ENCODE measurements at places on chromosomes 6 and 20.

GRCh38 chr6:132763269-132763668, 5.6 kb upstream of the VNN2 start:
- no peaks in the 10 kb centered on the region for H3K27me3 ChIP-seq
- peaks cover 12% of the 10 kb centered on the region for H3K4me1 ChIP-seq
- H3K27ac ChIP-seq = no peak overlapping the region
- H3K4me3 ChIP-seq = no peak overlapping the region
- no peaks in the 10 kb centered on the region for H3K36me3 ChIP-seq

GRCh38 chr6:45430590-45431202, 53.0 kb upstream of the SUPT3H start:
- H3K36me3 ChIP-seq = no peaks in the 10 kb centered on the region
- peaks cover 4% of the 10 kb centered on the region for H3K27me3 ChIP-seq

- no peak overlapping the region for H3K4me3 ChIP-seq
- no peaks in the 10 kb centered on the region for H3K4me1 ChIP-seq
- no peaks in the 10 kb centered on the region for H3K27me3 ChIP-seq
Observed at GRCh38 chr6:79525272-79526100, 11.7 kb downstream of the LCA5 start.

- DNase-seq = no peak
- H3K4me3 ChIP-seq = no peak overlapping the region
Observed at GRCh38 chr20:19510611-19511010, 247.4 kb upstream of the RIN2 start.

DNA sequence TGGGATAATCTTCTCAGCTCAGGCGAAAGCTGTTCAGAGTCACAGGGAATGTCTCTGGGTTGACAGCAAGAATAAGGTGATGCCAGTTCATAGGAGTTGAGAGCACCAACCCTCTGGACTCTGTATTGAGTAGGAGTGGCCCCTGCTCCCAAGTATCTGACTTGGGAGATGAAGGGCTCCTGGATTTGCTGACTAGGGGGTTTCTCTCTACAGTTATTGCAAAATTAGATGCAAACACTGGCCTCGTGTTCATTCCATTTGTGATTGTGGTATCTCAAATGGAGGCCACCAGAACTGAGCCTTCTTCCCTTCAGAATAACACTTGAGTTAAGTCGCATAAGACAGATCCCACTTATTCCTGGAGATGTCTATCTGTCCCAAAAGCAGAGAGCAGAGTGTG, 135.7 kb downstream of the PDE7B start:
- no peaks in the 10 kb centered on the region for H3K27me3 ChIP-seq

- H3K27ac ChIP-seq = peak overlapping the region; percentile 53
- H3K4me3 ChIP-seq = peak overlapping the region; percentile 98
- H3K36me3 ChIP-seq = no peaks in the 10 kb centered on the region
- peaks cover 9% of the 10 kb centered on the region for H3K4me1 ChIP-seq
- no peak for DNase-seq
- H3K27me3 ChIP-seq = no peaks in the 10 kb centered on the region
Observed at GRCh38 chr6:35919085-35919826, 1.6 kb downstream of the SRPK1 start.

DNA sequence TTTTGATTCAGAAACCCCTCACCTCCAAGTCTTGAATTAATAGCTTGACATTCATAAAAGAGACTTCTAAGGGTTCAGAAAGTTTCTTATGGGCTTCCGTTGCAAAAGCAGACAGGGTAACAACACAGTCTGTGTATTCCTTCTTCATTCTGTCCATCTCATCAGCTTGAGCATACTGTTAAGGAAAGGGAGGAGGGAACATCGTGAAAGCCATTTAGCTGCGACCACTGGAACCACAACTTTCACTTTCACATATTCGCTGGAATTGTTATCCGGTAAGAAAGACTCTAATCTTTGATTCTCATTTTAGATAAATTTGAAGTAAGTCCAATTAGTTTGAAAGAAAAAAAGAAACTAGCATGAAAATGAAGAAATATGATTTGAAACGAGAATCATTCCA, 174.4 kb downstream of the SYNE1 start:
- H3K27me3 ChIP-seq = no peaks in the 10 kb centered on the region
- no peak for DNase-seq
- H3K27ac ChIP-seq = no peak overlapping the region
- H3K4me1 ChIP-seq = no peaks in the 10 kb centered on the region

- no peak overlapping the region for H3K27ac ChIP-seq
- no peaks in the 10 kb centered on the region for H3K36me3 ChIP-seq
- H3K4me1 ChIP-seq = no peaks in the 10 kb centered on the region
- DNase-seq = no peak
Observed at GRCh38 chr6:42190554-42191183, 4.1 kb downstream of the GUCA1B start.

DNA sequence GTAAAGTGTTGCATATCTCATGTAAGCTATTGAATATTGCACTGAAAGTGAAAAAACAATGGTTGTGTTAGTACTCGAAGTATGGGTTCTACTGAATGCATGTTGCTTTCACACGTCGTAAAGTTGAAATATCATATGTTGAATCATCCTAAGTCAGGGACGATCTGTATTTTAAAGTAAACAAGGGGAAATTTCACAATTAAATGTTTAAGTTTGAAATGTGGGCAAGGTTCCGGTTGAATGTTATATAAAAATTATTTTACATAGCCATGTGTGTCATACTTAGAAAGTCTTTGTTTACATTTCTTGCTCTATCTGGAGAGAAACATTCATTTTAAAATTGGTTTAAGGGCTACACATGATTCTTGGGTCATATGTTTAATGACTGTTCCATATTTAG, 76.8 kb downstream of the AKAP7 start:
- no peaks in the 10 kb centered on the region for H3K4me1 ChIP-seq
- DNase-seq = no peak
- H3K36me3 ChIP-seq = no peaks in the 10 kb centered on the region
- H3K27ac ChIP-seq = no peak overlapping the region
- no peak overlapping the region for H3K4me3 ChIP-seq

DNA sequence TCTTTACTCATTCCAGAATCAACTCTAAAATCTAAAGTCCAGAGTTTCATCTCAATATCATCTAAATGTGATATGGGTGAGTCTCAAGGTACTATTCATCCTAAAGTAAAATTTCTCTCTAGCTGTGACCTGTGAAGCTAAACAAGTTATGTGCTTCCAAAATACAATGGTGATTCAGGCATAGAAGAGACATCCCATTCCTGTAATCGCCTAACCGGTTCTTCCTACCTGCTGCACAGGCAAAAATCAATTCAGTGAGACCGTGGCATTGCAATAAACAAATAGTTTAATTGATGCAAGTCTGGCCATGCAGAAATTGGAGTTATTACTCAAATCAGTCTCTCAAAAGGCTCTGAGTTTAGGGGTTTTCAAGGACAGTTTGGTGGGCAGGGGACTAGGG, 232.8 kb downstream of the UBE3D start:
- H3K27ac ChIP-seq = no peak overlapping the region
- no peaks in the 10 kb centered on the region for H3K36me3 ChIP-seq
- H3K27me3 ChIP-seq = no peaks in the 10 kb centered on the region

- H3K36me3 ChIP-seq = peaks cover 2% of the 10 kb centered on the region
- no peak for DNase-seq
- no peak overlapping the region for H3K4me3 ChIP-seq
- H3K27ac ChIP-seq = no peak overlapping the region
- no peaks in the 10 kb centered on the region for H3K4me1 ChIP-seq
- H3K27me3 ChIP-seq = no peaks in the 10 kb centered on the region
Observed at GRCh38 chr6:125858427-125859320, 67.9 kb downstream of the NCOA7 start.

DNA sequence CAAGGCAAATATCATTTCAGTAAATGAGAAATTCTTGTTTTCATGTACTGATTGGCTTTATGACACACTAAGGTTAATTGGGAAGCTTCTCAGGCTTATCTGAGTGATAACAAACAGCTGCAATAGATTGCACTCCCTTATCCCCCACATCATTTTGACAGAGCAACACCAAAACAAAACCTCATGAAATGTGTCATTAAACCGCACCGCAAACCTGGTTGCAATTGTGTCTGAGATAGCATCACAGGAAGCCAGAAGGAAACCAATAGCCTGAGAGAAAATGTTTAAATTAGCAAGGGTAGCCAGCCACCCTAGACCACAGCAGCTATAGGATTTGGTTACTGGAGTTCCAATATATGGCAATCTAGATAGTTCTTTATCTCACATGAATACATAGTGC, 31.6 kb upstream of the LAMA4 start:
- H3K4me1 ChIP-seq = peaks cover 9% of the 10 kb centered on the region
- no peak for DNase-seq
- H3K36me3 ChIP-seq = no peaks in the 10 kb centered on the region
- H3K27me3 ChIP-seq = no peaks in the 10 kb centered on the region

GRCh38 chr6:33017694-33018353, 8.4 kb upstream of the HLA-DOA start:
- H3K27me3 ChIP-seq = no peaks in the 10 kb centered on the region
- H3K4me3 ChIP-seq = no peak overlapping the region
- H3K4me1 ChIP-seq = peaks cover 9% of the 10 kb centered on the region
- no peak overlapping the region for H3K27ac ChIP-seq
- H3K36me3 ChIP-seq = no peaks in the 10 kb centered on the region
- DNase-seq = no peak

- H3K36me3 ChIP-seq = no peaks in the 10 kb centered on the region
- H3K4me1 ChIP-seq = peaks cover 2% of the 10 kb centered on the region
- no peak overlapping the region for H3K27ac ChIP-seq
- no peaks in the 10 kb centered on the region for H3K27me3 ChIP-seq
- no peak for DNase-seq
Observed at GRCh38 chr20:31851240-31851955, 6.0 kb upstream of the FOXS1 start.

GRCh38 chr20:57398231-57398821, 7.1 kb downstream of the RBM38 start:
- no peaks in the 10 kb centered on the region for H3K27me3 ChIP-seq
- H3K4me1 ChIP-seq = peaks cover 36% of the 10 kb centered on the region
- H3K27ac ChIP-seq = peak overlapping the region; percentile 8
- H3K4me3 ChIP-seq = peak overlapping the region; percentile 37

GRCh38 chr6:130229645-130230044, 6.9 kb upstream of the SAMD3 start:
- no peaks in the 10 kb centered on the region for H3K27me3 ChIP-seq
- no peak overlapping the region for H3K4me3 ChIP-seq
- H3K27ac ChIP-seq = no peak overlapping the region
- no peak for DNase-seq
- no peaks in the 10 kb centered on the region for H3K36me3 ChIP-seq
- no peaks in the 10 kb centered on the region for H3K4me1 ChIP-seq

DNA sequence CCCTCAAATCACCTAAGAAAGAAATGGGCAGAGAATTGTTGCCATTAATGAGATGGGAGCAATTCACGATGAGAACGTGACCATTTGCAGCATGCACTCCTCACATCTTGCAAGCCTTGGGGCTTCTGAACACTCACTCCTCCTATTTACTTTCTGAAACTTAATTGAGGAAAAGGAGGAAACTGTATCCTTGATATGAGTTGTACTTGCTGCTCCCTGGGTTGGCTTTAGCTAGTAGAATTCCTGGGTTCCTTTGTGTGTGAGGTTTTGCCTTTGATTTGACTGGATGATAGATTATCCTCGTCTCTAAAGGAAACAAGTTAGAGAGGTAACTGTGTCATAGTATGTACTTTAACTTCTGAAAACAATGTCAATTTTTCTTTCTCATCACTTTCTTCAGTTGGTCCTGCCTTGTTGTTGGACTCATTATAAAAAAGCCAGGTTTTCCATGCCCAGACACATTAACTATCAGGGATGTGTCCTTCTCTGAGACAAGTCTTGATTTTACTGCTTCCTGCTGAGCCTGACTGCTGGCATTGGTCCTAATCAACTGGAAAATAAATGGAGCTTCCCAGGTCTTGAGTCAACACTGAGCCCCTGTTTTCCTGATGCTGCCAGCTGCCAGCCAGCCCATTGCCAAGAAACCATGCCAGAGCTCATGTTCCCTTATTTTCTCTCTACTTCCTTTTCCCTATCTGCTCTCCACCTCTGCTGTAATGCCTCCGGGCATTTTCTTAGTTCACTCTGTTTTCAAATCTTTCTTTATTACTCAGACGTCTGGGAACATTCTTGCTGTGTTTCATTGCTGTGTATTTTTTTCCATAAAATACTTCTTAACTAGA, 6.0 kb upstream of the MRAP2 start:
- H3K36me3 ChIP-seq = no peaks in the 10 kb centered on the region
- peak overlapping the region; percentile 90 for H3K27ac ChIP-seq
- peak; percentile 25 for DNase-seq
- H3K4me1 ChIP-seq = peaks cover 61% of the 10 kb centered on the region
- H3K27me3 ChIP-seq = no peaks in the 10 kb centered on the region
- peak overlapping the region; percentile 33 for H3K4me3 ChIP-seq

GRCh38 chr6:52922161-52922560, 12.7 kb upstream of the GSTA3 start:
- H3K4me1 ChIP-seq = peaks cover 4% of the 10 kb centered on the region
- no peak overlapping the region for H3K4me3 ChIP-seq
- H3K27me3 ChIP-seq = no peaks in the 10 kb centered on the region
- H3K36me3 ChIP-seq = no peaks in the 10 kb centered on the region

DNA sequence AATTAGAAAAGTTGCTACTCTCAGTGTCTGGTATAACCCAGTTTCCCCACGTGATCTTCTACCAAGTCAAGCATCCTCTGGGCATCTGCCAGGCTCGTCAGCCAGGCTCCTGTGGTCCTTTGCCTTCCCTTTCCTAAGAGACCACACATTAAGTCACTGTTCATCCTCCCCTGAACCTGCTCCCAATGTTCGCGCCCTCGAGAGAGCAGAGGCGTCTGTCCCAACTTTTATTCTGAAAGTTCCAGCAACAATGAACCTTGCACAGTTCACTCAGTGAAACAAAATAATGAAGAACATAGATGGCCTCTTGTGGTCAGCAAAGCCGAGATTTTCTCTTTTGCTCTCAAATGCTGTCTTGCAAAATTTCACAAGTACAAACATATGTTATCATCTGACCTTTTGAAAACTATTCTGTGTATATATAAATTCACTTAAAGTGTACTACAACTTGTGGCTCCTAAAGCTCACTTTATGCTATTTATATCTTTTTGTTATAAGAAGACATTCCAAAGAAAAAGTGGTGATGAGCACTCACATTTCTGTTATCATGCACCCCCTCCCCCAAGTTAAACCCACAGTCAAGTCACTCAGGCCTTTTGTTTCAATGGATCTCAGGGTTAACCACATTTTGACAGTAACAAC, 39.2 kb upstream of the NHSL1 start:
- DNase-seq = no peak
- H3K27me3 ChIP-seq = no peaks in the 10 kb centered on the region
- no peaks in the 10 kb centered on the region for H3K36me3 ChIP-seq
- H3K27ac ChIP-seq = no peak overlapping the region
- H3K4me3 ChIP-seq = no peak overlapping the region
- peaks cover 18% of the 10 kb centered on the region for H3K4me1 ChIP-seq

DNA sequence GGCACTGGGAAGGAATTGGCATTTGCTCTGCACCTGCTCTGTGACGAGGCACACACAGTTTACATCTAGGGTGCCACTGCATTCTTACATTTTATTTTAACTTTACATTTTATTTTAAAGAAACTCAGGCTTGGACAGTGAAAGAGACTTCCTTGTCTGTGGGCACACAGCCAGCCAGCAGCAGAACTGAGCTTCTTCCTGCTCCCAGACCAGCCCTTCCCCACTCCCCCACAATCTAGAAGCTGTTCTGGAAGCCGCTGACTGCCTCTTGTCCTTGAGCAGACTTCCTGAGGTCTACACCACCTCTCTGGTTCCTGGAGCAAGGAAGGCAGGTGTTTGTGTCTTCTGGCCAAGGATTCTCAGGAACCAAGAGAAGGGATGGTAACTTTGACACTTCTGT, 27.9 kb upstream of the CD93 start:
- H3K36me3 ChIP-seq = no peaks in the 10 kb centered on the region
- H3K27ac ChIP-seq = peak overlapping the region; percentile 16
- no peaks in the 10 kb centered on the region for H3K4me1 ChIP-seq
- DNase-seq = no peak
- H3K4me3 ChIP-seq = no peak overlapping the region
- no peaks in the 10 kb centered on the region for H3K27me3 ChIP-seq
